ENCODE measurements at places on chromosomes 16 and 17. TPM values are rescaled to one million over a fixed set of nuclear protein-coding genes. Genes with fewer than 3 reads are reported as not detected.
A peak's percentile ranks its signal among the peaks of the same experiment; 100 is the strongest.

The SPNS2 gene
- 11.4 TPM for total RNA-seq

The PHOSPHO1 gene
- 0.28 TPM for total RNA-seq

The HOXB6 gene
- 0.83 TPM for total RNA-seq

The KRTAP2-3 gene
- not detected for total RNA-seq

The CDH13 gene
- total RNA-seq = 0.18 TPM

The CARD14 gene
- total RNA-seq = 0.23 TPM

- no peak for DNase-seq
Observed at GRCh38 chr16:17770104-17770503, 299.3 kb upstream of the XYLT1 start.

GRCh38 chr17:27244011-27244410 is 49.9 kb upstream of the WSB1 start:
- no peak for DNase-seq

DNA sequence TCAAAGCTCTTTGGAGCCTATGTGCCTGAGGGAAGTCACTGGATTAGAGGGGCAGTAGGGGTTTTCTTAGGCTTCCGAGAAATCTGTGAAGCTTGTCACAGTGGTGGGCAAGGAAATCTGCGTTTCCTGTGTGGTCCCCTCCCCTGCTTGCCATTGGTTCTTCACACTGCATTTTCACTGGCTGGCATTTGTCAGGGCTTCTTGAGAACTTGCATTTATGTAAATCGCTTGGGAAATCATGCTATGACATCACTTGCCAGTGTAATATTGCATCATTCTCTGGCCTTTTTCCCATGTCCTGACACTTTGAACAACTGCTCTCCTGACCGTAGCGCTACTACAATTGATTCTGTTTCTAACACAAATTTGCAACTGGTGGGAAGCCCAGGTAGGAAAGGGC is 1.8 kb downstream of the CACNG3 start:
- DNase-seq = no peak

GRCh38 chr17:68346448-68346847 is 55.2 kb downstream of the ARSG start:
- DNase-seq = no peak

GRCh38 chr16:14399378-14400284 is 230.4 kb downstream of the PARN start:
- no peak for DNase-seq

- peak; percentile 69 for DNase-seq
Observed at GRCh38 chr17:77476931-77477805, 336.4 kb downstream of the SEC14L1 start.

- no peak for DNase-seq
Observed at GRCh38 chr16:24302636-24303035, 46.5 kb downstream of the CACNG3 start.

GRCh38 chr17:5078106-5079028 is at the start of gene ZFP3:
TSS of gene ZFP3 (plus strand) at chr17:5078467. CDS start at chr17:5091505, 13,038 bp downstream.
- DNase-seq = peak; percentile 75

DNA sequence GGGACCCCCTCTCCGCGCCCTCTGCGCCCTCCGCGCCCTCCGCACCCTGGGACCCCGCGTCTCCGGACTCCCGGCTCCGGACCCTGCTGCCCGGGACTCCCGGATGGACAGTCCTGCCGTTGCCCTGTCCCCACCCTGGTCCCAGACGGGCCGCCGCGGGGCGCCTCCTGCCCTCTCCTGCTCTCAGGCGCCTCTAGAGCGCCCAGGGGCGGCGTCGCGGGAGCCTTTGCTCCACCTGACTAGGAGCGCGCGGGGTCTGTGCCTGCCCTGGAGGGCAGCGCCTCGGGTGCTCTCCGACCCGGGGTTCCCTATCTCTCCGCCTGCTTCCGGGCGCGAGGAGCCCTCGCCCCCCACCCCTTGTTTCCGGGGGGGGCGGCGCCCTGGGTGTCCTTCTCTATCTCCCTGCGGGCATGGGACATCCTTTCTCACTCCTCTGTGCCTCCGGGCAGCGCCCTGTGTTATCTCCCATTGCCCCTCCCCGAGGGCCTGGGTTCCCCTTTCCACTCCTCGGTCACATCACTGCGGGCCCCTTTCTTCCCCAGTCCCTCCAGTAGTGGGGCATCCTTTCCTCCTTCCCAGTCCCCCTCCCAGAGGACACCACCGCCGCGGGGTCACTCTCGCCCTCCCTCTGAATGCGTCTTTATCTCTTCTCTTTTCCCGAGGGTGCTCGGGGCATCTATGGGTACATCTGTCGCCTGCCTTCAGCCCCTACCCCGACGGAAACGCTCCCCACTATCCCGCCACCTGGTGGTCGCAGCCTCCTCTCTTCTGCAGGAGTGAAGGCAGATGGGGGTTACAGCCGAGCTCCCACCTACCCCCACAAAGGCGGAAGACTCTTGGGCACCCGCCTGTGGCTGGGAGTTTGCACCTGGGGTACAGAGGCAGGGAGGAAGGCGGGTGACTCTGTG is 875 bp downstream of the PRKCB start:
- DNase-seq = no peak

- DNase-seq = no peak
Observed at GRCh38 chr17:45948498-45948880, 50.6 kb upstream of the STH start.

- DNase-seq = no peak
Observed at GRCh38 chr17:3865176-3865575, 19.1 kb upstream of the NCBP3 start.

Data from left lobe of liver (tissue), 2 donors.